ENCODE measurements at places on chromosomes 7 and 10.
A peak's percentile ranks its signal among the peaks of the same experiment; 100 is the strongest.

DNA sequence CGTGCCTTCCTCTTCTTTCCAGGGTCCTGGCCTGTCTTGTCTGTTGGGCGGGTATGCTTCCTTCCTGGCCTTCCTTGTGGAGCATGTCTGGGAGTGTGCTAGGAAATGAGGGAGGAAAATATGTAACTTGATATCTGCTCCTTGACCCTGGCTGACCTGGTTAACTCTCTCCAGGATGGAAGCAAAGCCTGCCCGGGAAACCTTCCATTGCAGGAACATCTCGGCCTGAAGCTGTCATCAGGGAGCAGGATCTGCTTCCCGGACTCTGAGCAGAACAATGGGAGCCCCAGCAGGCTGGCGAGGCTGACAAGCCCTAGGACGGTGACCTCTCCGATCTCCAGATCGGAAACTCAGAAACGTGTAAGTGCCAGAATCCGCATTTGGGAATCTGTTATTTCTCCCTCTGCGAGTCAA is 340.3 kb downstream of the FRMD4A start:
- no peak for DNase-seq
- peaks cover 15% of the 10 kb centered on the region for H3K27me3 ChIP-seq
- peaks cover 24% of the 10 kb centered on the region for H3K4me1 ChIP-seq
- no peaks in the 10 kb centered on the region for H3K36me3 ChIP-seq
- no peak overlapping the region for H3K27ac ChIP-seq

DNA sequence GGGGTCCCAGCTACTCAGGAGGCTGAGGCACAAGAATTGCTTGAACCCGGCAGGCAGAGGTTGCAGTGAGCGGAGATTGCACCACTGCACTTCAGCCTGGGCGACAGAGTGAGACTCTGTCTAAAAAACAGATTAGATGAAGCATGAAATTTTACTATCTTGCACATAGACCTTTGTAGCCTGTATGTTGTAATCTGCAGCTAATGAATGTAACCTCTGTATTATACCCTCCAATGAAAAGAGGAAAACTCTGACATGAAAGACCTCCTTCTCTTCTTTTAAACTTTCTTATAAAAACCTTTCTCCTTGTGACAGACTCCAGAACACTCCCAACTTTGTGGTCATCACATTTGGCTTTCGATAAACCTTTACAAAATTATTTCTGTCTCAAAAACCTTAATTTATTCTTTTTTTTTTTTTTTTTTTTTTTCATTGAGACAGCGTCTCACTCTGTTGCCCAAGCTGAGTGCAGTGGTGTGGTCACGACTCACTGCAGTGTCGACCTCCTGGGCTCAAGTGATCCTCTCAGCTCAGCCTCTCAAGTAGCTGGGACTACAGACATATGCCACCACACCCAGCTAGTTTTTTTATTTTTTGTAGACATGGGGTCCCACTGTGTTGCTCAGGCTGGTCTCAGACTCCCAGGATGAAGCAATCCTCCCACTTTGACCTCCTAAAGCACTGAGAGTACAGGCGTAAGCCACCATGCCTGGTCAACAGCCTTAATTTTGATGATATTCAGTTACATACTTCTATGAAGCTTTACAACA is 97.4 kb downstream of the SVOPL start:
- H3K4me3 ChIP-seq = no peak overlapping the region
- H3K27me3 ChIP-seq = no peaks in the 10 kb centered on the region
- H3K36me3 ChIP-seq = no peaks in the 10 kb centered on the region

- H3K27ac ChIP-seq = no peak overlapping the region
- peaks cover 3% of the 10 kb centered on the region for H3K36me3 ChIP-seq
- peaks cover 37% of the 10 kb centered on the region for H3K4me1 ChIP-seq
- DNase-seq = no peak
- no peaks in the 10 kb centered on the region for H3K27me3 ChIP-seq
Measured at GRCh38 chr10:119275085-119275484, 67.7 kb downstream of the GRK5 start.

DNA sequence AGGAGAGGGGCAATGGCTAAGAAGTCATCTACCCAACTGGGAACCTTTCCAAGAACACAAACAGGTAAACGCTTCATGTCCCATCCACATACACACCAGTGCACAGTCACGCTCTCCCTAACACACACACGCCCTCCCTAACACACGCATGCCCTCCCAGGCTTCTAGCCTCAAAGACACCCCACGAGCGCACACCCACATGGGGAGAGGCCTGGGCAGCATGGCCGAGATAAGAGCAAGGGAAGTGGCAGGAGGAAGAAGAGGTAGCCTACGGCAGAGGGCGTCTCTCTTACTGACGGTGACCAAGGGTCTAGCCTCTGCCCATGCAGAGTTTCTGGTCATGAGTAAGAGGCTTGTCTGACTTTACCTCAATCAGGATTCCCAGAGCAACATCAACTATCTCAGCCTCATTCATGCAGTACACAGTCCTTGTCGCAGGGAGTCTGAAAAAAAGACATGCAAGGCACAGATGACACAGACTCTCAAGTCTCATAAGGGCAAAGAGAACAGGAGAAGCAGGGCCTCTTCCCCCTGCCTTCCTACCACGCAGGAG is 3.1 kb downstream of the CYREN start:
- H3K4me1 ChIP-seq = peaks cover 57% of the 10 kb centered on the region
- peaks cover 66% of the 10 kb centered on the region for H3K36me3 ChIP-seq
- peak overlapping the region; percentile 54 for H3K27ac ChIP-seq
- no peak overlapping the region for H3K4me3 ChIP-seq
- no peaks in the 10 kb centered on the region for H3K27me3 ChIP-seq

DNA sequence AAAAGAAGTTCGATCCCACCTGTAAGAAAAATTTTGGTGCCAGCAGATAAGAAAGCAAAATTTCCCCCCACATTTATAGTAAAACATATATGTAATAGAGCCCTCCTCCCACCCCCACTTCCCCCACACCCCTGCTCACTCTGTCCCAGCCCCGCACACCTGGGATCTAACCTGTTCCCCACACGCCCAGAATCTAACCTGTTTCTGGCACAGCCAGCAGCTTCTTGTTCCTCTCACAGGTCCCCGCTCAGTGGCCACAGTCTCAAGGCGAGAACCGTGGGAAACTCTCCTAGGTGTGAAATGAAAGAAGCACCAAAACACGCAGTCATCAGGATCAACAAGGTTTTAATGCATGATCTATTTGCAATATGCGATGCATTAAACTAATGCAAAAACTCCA is 32.8 kb downstream of the LYZL1 start:
- H3K36me3 ChIP-seq = no peaks in the 10 kb centered on the region
- DNase-seq = no peak
- H3K27me3 ChIP-seq = peaks cover 33% of the 10 kb centered on the region
- H3K27ac ChIP-seq = no peak overlapping the region
- H3K4me3 ChIP-seq = no peak overlapping the region
- H3K4me1 ChIP-seq = peaks cover 9% of the 10 kb centered on the region

DNA sequence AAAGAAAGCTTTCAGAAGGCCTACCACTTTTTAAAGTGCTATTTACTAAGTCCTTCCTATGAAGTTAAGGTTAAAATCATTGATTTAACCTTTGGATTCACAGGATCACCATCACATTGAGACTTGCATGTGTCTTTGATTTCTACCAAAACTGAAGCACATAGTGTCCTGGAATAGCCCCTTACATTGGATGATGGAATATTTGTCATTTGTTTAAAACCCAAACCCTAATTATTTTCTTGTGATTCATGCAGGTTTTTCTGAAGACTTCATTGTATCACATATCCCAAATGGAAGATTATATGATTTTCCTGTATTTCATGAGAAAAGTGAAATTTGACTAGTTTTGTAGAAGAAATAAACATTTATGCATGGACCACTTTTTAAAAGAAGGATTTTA is 3.3 kb downstream of the SEMA3A start:
- no peak for DNase-seq
- H3K4me1 ChIP-seq = peaks cover 41% of the 10 kb centered on the region
- no peak overlapping the region for H3K27ac ChIP-seq
- peaks cover 12% of the 10 kb centered on the region for H3K27me3 ChIP-seq
